Upper lobe of right lung (tissue), 1 donor: ENCODE measurements at places on chromosomes 2 and 18. TPM values are rescaled to one million over a fixed set of nuclear protein-coding genes. Genes with fewer than 3 reads are reported as not detected.

- DNase-seq: no peak
Observed at GRCh38 chr2:108958002-108958401, 31.0 kb downstream of the EDAR start.

GRCh38 chr2:108593547-108594098 is 59.4 kb downstream of the LIMS1 start:
- no peak for DNase-seq

Gene CHRNA1
- 0.52 TPM for total RNA-seq

Gene NYAP2
- 0.93 TPM for total RNA-seq

- DNase-seq: no peak
Observed at GRCh38 chr2:210617732-210618330, 61.4 kb downstream of the CPS1 start.

- no peak for DNase-seq
Observed at GRCh38 chr2:57981083-57981768, 65.4 kb upstream of the VRK2 start.
